ENCODE measurements at places on chromosomes 5 and 9. TPM values are rescaled to one million over a fixed set of nuclear protein-coding genes. Genes with fewer than 3 reads are reported as not detected.

DNA sequence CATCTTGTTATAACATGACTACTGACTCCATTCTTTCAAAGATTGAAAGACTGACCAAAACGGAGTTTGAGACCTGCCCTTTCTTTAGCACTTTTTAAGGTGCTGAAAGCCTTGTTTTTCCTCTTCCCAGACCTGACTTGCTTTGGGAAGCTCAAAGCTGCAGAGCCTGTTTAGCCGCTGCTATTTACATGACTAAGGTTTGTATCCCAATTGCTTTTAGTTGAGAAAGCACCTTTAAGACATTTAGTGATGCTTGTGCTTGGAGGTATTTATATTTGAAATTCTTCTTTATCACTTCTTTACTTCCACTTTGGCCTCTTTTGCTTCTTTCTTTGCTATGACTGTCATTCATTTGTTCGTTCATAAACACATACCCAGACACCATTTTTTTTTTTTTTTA lies 182.6 kb upstream of the ELL2 start:
- DNase-seq, result no peak

GRCh38 chr5:14495301-14495700 lies 86.3 kb upstream of the OTULINL start:
- no peak for DNase-seq

DNA sequence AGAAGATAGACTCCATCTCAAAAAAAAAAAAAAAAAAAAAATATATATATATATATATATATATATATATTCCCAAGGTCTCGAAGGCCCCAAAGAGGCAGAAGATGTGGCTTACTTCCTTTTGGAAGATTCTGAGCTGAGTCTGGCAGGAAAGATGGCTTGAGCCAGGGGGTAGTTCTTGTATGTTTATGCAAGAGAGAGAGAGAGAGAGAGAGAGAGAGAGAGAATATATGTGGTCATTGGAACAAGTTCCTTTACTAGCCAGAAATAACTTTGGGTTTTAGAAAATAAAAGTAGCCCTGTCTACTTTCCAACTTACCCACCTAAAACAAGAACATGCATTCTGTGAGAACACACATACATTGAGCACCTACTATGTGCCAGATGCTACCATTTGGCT lies 17.6 kb downstream of the NCS1 start:
- no peak for DNase-seq

DNA sequence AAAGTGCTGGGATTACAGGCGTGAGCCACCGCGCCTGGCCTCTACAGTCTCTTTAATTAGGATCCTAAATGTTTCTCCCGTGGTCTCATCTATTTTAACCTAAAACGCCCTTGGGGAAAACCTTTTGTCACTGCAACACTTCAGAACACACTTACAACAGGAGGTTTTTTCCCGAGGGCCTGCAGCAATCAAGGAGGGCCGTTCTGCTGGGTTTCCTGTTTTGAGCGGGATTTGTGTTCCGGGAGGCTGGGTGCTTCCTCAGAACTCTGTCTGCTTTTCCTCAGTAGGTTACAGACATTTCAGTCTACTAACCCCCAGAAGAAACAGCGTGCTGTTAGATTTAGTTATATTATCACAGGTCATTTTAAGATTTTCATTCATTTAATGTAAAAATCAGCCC lies 65.4 kb upstream of the IRX4 start:
- DNase-seq, result no peak

LTC4S gene
- 4.8 TPM for total RNA-seq

- DNase-seq, result no peak
Observed at GRCh38 chr9:2140600-2141223, 125.6 kb downstream of the SMARCA2 start.

- no peak for DNase-seq
Observed at GRCh38 chr5:135481387-135481786, 29.2 kb upstream of the TIFAB start.

DNA sequence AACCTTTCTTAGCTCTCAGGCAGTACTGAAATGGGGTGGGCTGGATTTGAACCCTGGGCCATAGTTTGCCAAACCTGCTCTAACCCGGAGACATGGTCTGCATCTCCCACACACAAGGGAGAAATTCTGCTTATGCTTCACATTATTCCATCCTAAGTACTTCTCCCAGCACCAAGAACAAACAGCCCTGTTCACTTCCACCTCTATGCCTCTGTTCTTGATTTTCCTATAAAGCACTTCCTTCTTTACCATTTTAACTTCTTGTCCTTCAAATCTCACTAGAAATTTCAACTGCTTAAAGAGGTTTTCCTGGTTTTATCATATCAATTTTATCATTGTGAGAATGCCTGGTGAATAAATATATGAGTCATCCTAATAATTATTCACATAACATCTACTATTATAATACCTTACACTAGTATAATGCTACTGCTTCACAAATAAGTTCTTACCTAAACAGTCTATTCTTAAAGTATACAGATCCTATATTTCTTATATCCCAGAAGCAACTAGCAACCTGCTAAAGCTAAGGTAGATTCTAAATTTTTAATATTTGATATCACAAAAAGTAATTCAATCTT lies 12.7 kb downstream of the FEM1C start:
- DNase-seq, result no peak

SELENOP gene
- not detected for total RNA-seq

HRH2 gene
- total RNA-seq, result 1.4 TPM

GRCh38 chr5:126456217-126456820 lies 33.1 kb downstream of the GRAMD2B start:
- DNase-seq, result no peak

DNA sequence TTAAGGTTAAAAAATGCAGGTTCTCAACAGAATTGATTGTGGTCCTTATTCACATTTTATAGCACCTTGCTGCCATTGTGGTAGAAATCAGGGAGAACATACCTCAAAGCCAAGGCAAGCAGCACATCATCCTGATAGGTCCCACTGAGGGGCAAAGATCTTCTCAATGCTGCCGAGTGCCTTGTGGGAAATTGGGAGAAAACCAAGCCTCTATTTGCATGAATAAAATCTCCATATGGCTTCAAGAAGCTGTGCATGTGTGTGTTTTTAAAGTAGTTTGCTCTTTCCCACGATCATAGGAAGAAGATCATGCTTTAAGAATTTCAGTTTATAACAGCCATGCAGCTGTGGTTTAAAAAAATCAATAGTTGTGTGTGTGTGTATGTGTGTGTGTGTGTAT lies 216.9 kb upstream of the FBXL7 start:
- no peak for DNase-seq

NME5 gene
- not detected for total RNA-seq

DNA sequence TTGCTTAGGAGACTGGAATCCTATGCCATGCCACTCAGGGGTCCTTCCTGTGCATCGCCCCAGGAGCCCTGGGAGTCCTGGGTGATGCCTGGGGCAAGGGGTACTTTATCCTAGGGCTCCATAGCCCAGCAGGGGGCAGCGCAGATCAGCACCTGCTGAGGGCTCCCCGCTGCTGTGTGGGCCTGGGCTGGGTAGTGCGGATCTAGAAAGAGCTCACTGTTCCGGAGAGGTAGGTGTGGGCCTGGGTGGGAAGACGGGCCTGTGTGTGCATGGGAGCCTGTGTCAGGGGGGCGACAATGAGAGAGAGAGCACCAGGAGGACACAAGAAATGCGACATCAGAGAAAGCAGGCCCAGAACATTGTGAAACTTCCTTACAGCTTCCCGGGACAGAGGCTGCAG lies 11.4 kb upstream of the DAB2IP start:
- DNase-seq, result peak; percentile 21

GPX8 gene
- not detected for total RNA-seq

GRCh38 chr5:167624053-167624452 lies 667.4 kb upstream of the WWC1 start:
- DNase-seq, result no peak

GRCh38 chr9:38372762-38373619 lies 19.5 kb upstream of the ALDH1B1 start:
- no peak for DNase-seq

CCDC152 gene
- total RNA-seq, result 2.9 TPM

GRCh38 chr5:95543017-95543705 lies 11.6 kb downstream of the SKIC3 start:
- no peak for DNase-seq

DNA sequence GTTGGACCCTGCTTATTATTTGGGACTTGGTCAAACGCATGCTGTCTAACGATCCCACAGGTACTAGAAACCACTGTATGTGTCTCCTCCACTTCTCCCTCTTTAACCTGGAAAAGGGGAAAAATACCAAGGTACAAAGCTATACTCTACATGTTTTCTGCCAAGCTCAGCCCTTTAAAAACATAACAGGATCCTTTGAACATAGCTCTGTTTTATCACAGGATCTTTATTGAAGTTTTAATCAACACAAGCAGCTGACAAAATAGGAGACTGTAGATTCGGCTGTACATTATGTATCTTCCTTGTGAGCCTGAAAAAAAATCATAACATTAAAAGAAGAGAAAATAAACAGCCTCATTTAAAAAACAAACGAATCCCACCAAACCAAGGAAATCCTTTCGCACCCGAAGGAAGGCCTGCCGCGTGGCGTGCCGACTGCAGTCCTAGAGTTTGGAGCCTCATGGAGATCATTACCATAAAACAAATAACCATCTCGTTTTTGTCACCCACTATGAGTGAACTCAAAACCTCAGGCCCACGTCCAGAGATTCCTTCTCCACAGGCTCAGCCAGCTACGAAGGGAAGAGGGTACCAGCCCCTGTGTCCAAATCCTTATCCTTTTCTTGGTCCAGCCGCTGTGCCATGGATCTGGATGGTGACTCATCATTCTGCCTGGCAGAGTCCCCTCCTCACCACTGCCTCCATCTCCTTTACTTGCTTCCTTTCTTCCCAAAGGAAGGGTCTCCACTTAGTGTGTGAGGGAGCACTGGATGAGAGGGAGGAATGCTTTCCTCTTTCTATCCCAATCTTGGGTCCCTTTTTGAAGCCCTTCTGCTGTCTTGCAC lies 651.1 kb downstream of the CCDC171 start:
- no peak for DNase-seq

IER5L gene
- 25.1 TPM for total RNA-seq

KLHL3 gene
- 16.9 TPM for total RNA-seq

DBH gene
- 0.39 TPM for total RNA-seq

DNA sequence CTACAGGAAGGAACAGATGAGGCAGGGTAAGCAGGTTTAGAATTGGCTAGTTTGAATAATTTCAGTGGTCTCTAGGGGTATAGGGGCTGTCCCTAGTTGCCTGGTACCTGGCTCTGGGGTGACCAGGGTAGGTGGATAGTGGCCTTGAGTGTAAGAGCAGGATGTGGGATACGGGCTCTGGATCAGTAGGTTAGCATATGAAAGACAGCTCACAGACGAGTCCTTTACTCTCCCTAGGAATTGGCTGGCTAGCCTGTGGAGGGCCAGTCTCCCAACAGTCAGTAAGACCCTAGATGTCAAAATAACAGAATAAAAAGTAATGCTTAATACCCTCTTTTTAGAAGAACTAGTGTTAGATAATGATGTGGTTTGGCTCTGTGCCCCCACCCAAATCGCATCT lies 16.6 kb upstream of the C9orf152 start:
- no peak for DNase-seq
